Activated naive CD4-positive, alpha-beta T cell treated with anti-CD3 and anti-CD28 coated beads, Interleukin-2, amount 10 ng/mL, durations not matched to agents 7 days and 5 days (primary cell): ENCODE measurements at places on chromosomes 13 and 19.

GRCh38 chr13:24165746-24166145, 5.2 kb downstream of the SPATA13 start:
- H3K4me3 ChIP-seq: no peak overlapping the region
- DNase-seq: no peak
- H3K27me3 ChIP-seq: peaks cover 17% of the 10 kb centered on the region
- H3K36me3 ChIP-seq: peaks cover 2% of the 10 kb centered on the region

GRCh38 chr13:59951011-59951410, 212.7 kb downstream of the DIAPH3 start:
- H3K4me1 ChIP-seq: no peaks in the 10 kb centered on the region
- no peak for DNase-seq
- peaks cover 9% of the 10 kb centered on the region for H3K36me3 ChIP-seq
- no peak overlapping the region for H3K27ac ChIP-seq
- H3K27me3 ChIP-seq: no peaks in the 10 kb centered on the region

GRCh38 chr13:40058757-40059236, 403.3 kb downstream of the COG6 start:
- DNase-seq: no peak
- no peaks in the 10 kb centered on the region for H3K36me3 ChIP-seq
- peaks cover 4% of the 10 kb centered on the region for H3K27me3 ChIP-seq
- H3K4me1 ChIP-seq: peaks cover 3% of the 10 kb centered on the region
- H3K27ac ChIP-seq: no peak overlapping the region
- H3K4me3 ChIP-seq: no peak overlapping the region

DNA sequence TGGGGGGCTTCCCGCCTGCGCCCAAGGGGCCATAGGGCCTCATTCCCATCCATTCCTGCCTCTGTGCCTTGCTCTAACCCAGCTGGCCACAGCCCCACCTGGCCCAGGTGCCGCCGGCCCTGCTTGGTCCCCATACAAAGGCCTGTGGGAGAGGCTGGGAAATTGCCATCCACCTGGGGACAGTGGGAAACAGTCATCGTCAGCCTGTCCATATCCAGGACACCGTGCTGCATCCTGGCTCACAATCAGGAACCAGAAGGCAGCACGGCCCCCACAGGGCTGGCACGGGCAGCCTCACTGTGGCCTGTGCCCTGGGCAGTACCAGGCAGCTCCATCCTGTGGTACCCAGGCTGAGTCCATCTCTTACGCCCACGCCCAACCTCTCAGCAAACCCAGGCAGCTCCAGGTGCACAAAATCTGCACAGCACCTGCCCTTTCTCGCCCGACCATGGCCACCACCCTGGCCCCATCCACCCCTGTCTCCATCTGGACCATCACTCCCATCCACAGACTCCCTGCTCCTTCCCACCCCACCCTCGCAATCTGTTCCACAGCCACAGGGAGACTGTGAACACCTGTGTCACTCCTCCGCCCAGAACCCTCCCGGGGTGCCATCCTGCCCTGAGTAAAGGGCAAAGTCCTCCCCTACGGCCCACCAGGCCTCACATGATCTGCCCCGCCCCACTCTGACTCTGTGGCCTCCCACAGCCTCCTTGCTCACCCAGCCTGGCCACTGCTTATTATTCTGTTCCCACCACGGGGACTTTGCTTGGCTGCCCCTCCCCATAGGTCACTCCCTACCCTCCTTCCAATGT, 21.1 kb upstream of the FBXO27 start:
- peaks cover 8% of the 10 kb centered on the region for H3K27me3 ChIP-seq
- no peak for DNase-seq
- H3K36me3 ChIP-seq: no peaks in the 10 kb centered on the region
- no peak overlapping the region for H3K4me3 ChIP-seq

DNA sequence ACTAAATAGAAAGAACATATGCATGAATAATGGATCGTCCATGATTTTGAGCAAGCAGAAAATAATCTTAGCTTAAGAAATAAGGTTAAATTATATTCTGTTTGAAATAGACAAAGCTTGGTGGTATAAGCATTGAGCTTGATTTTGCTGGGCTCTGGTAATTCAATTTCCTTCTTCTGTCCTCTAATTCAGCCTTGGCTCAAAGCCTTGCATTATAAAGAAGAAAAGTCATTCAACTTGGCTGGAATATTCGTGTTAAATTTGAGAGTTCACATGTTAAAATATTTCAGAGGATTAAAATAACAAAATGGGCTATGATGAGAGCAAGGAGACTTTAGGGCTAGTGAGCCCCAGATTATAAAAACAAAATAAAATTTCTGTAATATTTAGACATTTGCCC, 415.4 kb upstream of the PCDH20 start:
- DNase-seq: no peak
- no peaks in the 10 kb centered on the region for H3K4me1 ChIP-seq
- no peak overlapping the region for H3K4me3 ChIP-seq
- H3K27me3 ChIP-seq: no peaks in the 10 kb centered on the region
- H3K36me3 ChIP-seq: no peaks in the 10 kb centered on the region
- H3K27ac ChIP-seq: no peak overlapping the region

DNA sequence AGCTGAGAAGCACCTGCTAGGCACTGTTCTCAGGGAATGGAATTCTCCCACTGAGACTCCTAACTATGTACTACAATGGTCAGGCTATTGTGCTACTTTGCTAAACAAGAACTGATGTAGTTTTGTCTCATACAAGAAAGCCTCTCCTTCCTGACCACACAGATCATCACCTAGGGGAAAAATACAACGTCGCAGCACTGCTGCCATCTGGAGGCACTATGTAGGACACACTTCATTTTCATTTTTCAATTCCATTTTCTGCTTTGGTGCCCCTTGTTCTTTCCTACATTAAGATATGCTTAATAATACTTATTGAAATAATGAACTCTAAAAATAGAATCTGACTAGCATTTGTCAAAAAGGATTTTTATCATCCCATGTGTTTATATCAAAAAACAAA, 21.1 kb downstream of the PROSER1 start:
- no peaks in the 10 kb centered on the region for H3K27me3 ChIP-seq
- H3K27ac ChIP-seq: no peak overlapping the region
- H3K4me3 ChIP-seq: no peak overlapping the region
- peak; percentile 31 for DNase-seq

DNA sequence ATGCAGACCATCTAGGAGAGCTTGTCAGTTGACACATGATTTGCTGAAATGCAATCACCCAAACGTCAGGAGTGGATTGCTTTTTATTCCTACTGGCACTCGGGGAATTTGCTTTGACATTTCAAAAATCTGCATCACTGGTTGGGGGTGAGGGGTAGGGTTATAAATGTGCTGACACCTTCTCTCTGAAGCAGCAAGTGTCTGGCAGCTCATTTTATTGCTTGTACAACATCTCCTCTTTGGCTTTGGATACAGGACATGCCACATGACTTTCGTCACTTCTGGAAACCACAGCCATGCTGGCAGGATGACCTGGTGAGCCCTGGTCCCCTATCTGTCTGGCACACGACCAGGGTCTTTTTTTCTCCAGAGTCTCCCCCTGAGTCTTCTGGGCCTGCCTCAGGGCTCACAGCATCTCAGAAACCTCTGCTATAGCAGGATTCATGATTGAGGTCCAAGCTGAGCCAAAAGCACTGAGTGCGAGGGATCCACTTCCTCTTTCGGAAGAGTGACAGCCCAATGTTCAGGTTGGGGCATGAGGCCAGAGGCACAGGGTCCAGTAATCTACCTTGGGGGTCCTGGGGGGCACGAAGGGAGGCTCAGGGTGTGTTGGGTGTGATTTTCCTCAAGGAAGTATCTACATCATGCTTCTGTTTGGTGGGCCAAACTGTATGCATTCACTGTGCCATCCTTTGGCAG, 60.1 kb downstream of the HSPH1 start:
- no peak overlapping the region for H3K27ac ChIP-seq
- no peak overlapping the region for H3K4me3 ChIP-seq
- no peak for DNase-seq
- no peaks in the 10 kb centered on the region for H3K4me1 ChIP-seq
- H3K27me3 ChIP-seq: peaks cover 78% of the 10 kb centered on the region

GRCh38 chr13:75136151-75136550, 345.8 kb downstream of the TBC1D4 start:
- H3K36me3 ChIP-seq: no peaks in the 10 kb centered on the region
- H3K27ac ChIP-seq: no peak overlapping the region
- no peaks in the 10 kb centered on the region for H3K27me3 ChIP-seq
- no peaks in the 10 kb centered on the region for H3K4me1 ChIP-seq
- no peak overlapping the region for H3K4me3 ChIP-seq

- no peaks in the 10 kb centered on the region for H3K27me3 ChIP-seq
- H3K27ac ChIP-seq: no peak overlapping the region
Observed at GRCh38 chr13:91101381-91101780, 246.1 kb upstream of the MIR17HG start.

- peak; percentile 32 for DNase-seq
- H3K27ac ChIP-seq: peak overlapping the region; percentile 88
Observed at GRCh38 chr19:10544753-10545251, 1.1 kb downstream of the ATG4D start.

DNA sequence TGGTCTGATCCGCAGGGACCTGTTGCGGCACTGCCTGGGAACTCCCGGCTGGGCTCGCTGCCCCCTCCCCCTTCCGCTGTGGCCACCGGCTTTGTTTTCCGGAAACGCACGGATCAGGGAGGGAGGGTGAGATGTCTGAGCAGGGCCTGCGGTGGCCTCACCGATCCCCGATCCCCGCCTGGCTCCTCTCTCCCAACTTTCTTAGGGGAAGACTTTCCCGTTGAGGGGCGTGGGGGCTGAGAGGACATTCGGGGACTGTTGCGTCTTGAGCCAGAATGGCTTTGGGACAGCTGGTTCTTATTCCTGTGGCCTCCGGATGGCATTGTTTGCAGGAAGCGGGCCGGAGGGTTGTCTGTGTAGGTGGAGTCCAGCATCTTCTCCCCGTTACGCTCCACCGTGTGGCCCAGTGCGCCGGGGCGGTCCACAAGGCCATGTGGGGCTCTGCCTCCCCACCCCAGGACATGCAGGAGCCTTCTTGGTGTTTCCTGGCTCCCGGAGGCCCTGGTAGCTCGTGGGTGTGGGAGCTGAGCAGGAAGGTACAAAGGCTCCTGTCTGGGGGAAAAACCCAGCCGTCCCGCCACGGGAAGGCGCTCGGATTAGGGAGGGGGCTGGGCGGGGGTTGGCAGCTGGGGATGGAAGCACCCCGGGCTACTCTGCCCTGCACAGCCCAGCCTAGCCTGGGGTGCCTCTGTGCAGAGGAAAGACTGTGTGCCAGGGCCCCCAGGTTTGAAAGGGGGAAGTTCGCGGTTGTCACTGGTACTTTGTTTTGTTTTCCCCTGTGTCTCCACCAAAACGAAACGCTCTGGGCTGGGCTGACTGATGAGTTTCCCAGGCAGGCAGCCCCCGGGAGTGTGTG, 1.3 kb downstream of the CSNK1G2 start:
- peaks cover 44% of the 10 kb centered on the region for H3K4me1 ChIP-seq
- peak; percentile 89 for DNase-seq
- peaks cover 22% of the 10 kb centered on the region for H3K36me3 ChIP-seq
- peaks cover 6% of the 10 kb centered on the region for H3K27me3 ChIP-seq
- H3K4me3 ChIP-seq: peak overlapping the region; percentile 97

DNA sequence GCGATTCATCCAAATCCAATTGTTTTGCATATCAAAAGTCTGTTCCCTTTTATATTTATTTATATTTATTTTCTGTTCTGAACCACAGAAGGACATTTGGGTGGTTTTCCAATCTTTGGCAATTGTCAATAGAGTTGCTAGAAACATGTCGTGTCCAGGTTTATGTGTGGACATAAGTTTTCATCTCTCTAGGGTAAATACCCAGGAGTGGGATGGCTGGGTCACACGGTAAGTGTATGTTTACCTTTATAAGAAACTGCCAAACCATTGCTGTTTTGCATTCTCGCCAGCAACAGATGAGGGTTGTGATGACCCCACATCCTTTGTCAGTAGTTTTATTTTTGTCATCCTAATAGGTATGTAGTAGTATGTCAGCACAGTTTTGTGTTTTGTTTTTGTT, 12.5 kb downstream of the AP1M1 start:
- H3K27me3 ChIP-seq: no peaks in the 10 kb centered on the region
- no peak for DNase-seq
- no peak overlapping the region for H3K4me3 ChIP-seq
- peaks cover 27% of the 10 kb centered on the region for H3K4me1 ChIP-seq
- H3K27ac ChIP-seq: no peak overlapping the region

DNA sequence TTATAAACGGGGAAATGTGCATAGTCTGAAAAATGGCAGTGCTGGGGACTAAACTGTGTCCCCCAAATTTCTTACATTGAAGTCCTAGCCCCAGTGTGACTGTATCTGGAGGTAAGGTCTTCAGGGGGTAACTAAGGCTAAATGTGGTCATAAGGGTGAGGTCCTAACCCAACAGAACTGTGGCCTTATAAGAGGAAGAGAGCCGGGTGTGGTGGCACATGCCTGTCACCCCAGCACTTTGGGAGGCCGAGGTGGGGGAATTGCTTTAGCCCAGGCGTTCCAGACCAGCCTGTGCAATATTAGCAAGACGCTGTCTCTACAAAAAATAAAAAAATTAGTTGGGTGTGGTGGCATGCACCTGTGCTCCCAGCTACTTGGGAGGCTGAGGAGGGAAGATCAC, 17.8 kb downstream of the PROZ start:
- H3K36me3 ChIP-seq: peaks cover 74% of the 10 kb centered on the region
- peak overlapping the region; percentile 98 for H3K27ac ChIP-seq
- peaks cover 75% of the 10 kb centered on the region for H3K4me1 ChIP-seq
- H3K4me3 ChIP-seq: peak overlapping the region; percentile 21
- DNase-seq: peak; percentile 64
- no peaks in the 10 kb centered on the region for H3K27me3 ChIP-seq

GRCh38 chr19:53792721-53793433, 31.2 kb downstream of the NLRP12 start:
- H3K27me3 ChIP-seq: no peaks in the 10 kb centered on the region
- DNase-seq: peak; percentile 86
- H3K27ac ChIP-seq: no peak overlapping the region
- no peak overlapping the region for H3K4me3 ChIP-seq

DNA sequence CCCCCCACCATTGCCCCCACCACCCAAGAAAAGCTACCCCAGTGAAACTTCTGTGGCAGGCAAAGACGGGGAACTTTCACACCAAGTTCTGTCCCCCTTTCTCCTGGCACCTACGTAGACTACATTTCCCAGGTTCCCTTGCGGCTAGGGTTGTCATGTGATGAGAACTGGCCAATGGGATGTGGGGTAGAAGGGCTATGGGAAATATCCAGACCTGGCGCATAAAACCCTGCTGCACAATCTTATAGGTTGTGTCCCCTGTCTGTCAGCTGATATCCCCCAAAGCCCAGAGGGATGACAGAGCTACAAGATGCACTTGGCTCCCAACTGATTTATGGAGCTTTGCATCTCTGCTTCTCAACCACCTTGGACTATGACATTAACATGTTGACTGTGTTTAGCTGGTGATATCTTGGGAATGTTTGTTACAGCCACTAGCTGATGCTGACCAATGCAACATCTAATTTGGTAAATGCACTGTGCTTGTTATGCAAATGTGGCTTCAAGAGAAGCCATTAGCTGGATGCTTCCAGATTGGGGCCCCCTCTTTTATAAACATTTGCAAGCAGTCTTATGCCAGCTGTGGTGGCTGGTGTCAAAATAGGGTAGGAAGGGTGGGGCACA, 6.1 kb downstream of the SH2D3A start:
- peak; percentile 40 for DNase-seq
- peaks cover 25% of the 10 kb centered on the region for H3K4me1 ChIP-seq
- no peaks in the 10 kb centered on the region for H3K27me3 ChIP-seq
- H3K36me3 ChIP-seq: peaks cover 46% of the 10 kb centered on the region
- no peak overlapping the region for H3K4me3 ChIP-seq

GRCh38 chr19:3970313-3970807, 539 bp downstream of the DAPK3 start:
- peak overlapping the region; percentile 90 for H3K4me3 ChIP-seq
- DNase-seq: no peak
- peak overlapping the region; percentile 59 for H3K27ac ChIP-seq
- H3K27me3 ChIP-seq: no peaks in the 10 kb centered on the region
- peaks cover 19% of the 10 kb centered on the region for H3K36me3 ChIP-seq

GRCh38 chr13:77866971-77867370, 51.7 kb downstream of the EDNRB start:
- H3K27ac ChIP-seq: no peak overlapping the region
- no peaks in the 10 kb centered on the region for H3K4me1 ChIP-seq
- no peaks in the 10 kb centered on the region for H3K27me3 ChIP-seq
- H3K36me3 ChIP-seq: no peaks in the 10 kb centered on the region
- no peak overlapping the region for H3K4me3 ChIP-seq
